ENCODE measurements at places on chromosomes 4 and X. TPM values are rescaled to one million over a fixed set of nuclear protein-coding genes. Genes with fewer than 3 reads are reported as not detected.

GRCh38 chr4:154642373-154643009, 30.0 kb upstream of the FGG start:
- no peak for DNase-seq

DNA sequence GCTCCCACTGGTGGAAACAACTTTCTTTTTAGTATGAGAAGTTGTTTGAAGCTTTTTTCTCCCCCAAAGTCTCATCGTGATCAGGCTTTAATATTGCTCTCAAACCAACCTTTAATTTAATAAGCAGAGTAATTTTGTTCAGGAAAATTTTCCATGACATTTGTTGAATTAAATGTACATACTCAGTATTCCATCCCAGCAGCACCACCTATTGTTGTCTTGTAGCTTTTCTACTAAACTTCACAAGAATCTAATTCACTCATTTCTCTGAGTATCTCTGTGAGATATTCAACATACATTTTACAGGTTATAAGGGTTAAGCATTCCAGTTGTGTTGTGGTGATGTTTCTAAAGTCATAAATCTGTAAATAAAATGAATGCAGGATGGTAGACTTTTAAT, 218.3 kb upstream of the HAND2 start:
- no peak for DNase-seq

DNA sequence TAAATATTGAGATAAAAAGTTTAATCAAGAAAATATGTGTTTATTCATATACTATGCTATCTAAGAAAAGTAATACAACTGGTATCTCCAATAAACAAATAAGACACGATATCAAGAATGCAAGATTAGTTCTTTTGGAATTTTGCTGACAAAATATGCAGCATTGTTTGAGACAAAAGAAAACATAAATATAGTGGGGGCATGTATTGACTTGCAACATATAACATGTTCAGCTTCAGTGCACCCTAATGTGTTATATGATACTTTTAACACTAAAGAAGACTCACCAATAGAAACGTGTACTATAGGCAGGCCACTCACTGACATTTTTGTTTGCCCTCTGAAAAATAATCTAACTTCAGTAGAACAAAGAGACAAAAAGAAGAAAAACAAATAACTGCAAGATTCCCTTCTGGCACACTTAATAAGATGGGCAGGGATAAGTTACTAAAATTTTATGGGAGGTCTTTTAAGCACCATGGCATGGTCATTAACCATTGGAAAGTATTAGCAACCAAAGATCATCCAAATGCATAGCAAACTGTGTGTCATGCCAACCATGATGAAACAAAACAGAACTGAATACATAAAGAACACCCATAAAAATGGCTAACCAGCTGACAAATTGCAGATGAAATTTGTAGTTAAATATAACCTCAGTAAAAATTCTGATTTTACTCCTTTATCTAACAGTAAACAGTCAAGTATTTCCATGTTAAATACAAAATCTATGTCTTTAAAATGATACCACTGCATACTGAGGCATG, 447.9 kb upstream of the FAM241A start:
- DNase-seq = no peak

GRCh38 chr4:88746206-88746605, 48.6 kb upstream of the NAP1L5 start:
- DNase-seq = no peak

- no peak for DNase-seq
Measured at GRCh38 chr4:7189475-7190277, 2.7 kb upstream of the SORCS2 start.

The JADE1 gene
- 11.0 TPM for total RNA-seq

The REELD1 gene
- total RNA-seq = 0.20 TPM

The OPRPN gene
- total RNA-seq = not detected
